ENCODE measurements at places on chromosomes 5 and 9.
A peak's percentile ranks its signal among the peaks of the same experiment; 100 is the strongest.

DNA sequence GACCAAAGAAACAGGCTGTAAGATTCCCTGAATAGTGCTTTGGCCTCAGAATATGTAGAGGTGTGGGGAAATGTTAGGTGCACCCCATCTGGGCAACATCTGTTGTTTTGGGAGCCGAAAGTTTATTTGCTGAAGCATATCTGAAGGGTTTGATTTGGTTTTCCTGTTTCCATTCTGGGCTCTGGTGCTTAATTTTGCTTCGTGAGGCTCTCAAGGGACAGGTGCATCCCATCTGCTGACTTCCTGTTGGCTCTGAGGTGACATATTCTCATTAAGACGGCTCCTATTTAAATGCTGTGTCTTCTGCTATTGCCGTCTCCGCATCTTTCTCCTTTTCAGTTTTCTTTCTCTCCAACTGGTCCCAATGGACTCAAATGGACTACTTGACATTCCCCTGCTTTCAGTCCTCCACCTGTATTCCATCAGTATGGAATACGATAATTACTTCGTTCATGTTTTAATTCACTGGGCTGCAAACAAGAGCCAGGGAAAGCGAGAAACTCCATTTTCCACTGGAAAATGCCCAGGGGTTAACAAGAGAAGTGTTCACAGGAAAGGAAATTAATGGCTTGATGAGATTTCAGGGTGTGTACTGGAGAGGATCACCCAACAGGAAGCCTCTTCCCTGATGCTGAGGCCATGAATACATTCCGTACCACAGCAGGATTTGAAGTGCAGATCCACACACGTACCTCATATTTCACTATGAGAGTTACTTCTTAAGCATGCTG is 104.0 kb downstream of the MTX3 start:
- no peak for DNase-seq

GRCh38 chr5:83567741-83568140 is 96.2 kb downstream of the VCAN start:
- DNase-seq, result no peak

DNA sequence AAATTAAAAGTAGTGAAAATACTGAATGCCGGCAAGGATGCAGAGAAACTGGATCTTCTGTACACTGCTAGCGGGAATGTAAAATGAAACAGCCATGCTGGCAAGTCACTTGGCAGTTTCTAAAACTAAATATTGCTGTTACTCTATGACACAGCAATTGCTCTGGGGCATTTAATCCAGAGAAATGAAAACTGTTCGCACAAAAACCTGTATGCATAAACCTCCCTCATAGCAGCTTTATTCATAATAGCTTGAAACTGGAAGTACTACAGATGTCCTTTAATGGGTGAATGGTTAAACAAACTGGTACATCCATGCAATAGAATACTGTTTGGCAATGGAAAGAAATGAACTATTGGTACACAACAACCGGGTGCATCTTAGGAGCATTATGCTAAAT is 167.2 kb downstream of the ARHGAP26 start:
- DNase-seq, result no peak

GRCh38 chr5:140631831-140632365 is 1.1 kb downstream of the CD14 start:
- DNase-seq, result peak; percentile 23

DNA sequence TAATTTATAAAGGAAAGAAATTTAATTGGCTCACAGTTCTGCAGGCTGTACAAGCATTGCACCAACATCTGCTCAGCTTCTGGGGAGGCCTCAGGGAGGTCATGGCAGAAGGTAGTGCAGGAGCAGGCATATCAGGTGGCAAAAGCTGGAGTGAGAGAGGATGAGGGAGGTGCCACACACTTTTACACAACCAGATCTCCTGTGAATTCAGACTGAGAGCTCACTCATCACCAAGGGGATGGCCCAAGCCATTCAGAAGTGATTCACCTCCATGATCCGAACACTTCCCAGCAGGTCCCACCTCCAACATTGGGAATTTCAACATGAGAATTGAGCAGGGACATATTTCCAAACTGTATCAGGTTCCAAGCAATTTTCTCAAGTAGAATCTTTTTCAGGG is 84.7 kb upstream of the BRINP1 start:
- DNase-seq, result no peak

- no peak for DNase-seq
These were observed 25.8 kb upstream of the ARSI start for GRCh38 chr5:150328515-150328914.

DNA sequence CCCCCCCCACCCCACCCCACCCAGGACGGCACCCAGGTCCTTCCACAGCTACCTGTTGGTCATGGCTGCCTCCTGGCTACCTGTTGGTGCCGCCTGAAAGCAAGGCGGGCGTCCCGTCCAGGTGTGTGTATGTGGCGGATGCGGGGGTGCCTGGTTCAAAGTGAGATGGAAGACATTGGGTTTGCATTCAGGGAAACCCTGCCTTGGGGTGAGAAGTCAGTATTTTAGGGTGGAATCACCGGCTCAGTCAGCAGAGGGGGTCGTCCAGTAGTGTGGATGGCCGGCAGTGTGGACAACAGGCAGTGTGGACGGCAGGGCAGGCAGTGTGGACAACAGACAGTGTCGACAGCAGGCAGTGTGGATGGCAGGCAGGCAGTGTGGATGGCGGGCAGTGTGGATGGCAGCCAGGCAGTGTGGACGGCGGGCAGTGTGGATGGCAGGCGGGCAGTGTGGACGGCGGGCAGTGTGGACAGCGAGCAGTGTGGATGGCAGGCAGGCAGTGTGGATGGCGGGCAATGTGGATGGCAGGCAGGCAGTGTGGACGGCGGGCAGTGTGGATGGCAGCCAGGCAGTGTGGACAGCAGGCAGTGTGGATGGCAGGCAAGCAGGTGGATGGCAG is 28.0 kb downstream of the NKD2 start:
- DNase-seq, result no peak

- no peak for DNase-seq
These were observed 20.2 kb downstream of the HRH2 start for GRCh38 chr5:175678074-175678473.

DNA sequence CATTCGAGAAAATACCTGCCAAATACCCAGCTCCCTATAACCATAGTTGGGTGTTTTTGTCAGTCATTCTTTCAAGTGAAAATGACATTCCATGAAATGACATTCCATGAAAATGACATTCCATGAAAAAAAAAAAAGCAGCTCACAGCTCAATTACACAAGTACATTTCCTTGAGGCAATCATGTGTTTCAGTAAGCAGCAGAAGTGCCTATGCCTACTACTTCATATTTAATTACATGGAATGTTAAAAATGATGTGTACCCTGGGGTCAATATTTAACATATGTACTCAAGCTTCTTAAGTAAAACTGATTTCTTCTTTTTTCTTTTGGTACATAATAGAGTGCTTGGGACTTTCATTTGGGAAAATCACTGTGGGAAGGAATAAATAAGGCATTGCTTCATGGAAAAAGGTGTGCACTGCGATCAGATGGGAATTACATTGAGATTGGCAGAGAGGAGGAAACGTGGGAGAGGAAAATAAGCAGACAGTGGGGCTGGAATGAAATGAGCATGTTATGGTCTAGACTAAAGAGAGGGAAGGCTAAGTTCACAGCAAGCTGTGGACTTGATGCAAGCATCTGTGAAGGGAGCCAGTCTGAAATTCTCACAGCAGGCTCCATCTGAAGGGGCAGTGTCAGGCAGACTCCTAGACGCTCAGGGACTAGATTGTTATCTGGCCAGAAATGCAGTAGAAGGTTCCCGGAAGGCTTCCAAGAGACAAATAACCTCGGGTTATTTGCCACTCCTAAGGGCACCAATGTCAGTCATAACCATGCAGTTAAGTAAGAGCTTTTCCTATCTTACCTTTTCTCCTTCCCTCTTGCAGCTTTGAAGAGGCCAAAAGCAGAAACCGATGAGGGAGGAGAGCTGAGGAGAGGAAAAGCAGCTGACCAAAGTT is 15.2 kb upstream of the SPATA9 start:
- DNase-seq, result no peak

DNA sequence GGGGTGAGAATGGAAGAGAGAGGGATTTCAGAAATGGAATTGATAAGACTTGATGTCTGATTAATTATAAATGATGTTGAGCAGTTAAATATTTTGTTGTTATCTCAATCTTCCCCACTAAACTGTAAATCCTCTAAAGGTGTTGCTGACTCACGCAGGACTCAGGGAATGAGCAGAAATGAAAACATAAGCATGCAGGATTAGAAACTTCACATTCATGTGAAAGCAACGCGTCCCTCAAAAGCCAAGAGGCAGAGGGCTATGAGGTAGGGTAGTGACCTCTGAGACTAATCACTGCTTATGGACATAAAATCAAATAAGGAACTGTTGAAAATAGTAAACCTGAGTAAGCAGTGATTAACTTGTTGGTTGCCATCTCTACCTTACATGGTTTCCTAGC is 21.1 kb downstream of the ADAMTSL1 start:
- no peak for DNase-seq

DNA sequence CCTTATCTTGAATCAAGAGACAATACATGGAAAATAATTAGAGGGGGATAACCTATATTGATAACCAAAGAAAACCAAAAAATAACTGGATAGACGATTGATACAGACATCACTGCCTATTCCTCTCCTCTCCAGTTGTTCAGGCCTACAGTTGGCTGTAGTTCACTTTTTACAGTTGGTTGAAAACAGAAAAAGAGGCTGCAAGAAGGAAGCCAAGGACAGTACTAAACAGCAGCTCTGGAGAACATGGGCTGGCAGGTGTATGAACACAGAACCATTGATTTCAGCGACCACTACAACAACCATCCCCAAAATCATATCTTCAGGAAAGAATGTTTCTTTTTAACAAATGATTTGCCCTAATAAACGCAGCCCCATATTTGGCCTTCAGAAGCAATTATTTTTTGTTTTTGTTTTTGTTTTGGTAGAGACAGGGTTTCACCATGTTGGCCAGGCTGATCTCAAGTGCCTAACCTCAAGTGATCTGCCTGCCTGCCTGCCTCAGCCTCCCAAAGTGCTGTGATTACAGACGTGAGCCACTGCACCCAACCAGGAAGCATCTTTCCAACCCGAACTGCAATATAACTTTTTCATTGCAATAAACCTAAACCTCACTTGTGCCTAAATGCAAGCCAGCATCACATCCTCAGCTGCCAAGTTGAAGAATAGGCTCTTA is 64.3 kb downstream of the MLLT3 start:
- DNase-seq, result no peak

GRCh38 chr5:148826053-148826738 is at the start of gene ADRB2:
Gene ADRB2, plus strand, starts transcription at chr5:148826611. Its CDS starts 221 bp downstream, at chr5:148826832.
- peak; percentile 80 for DNase-seq

- DNase-seq, result no peak
These were observed 31.7 kb downstream of the ITK start for GRCh38 chr5:157212307-157212706.
